ENCODE measurements at places on chromosomes 6 and 20.

DNA sequence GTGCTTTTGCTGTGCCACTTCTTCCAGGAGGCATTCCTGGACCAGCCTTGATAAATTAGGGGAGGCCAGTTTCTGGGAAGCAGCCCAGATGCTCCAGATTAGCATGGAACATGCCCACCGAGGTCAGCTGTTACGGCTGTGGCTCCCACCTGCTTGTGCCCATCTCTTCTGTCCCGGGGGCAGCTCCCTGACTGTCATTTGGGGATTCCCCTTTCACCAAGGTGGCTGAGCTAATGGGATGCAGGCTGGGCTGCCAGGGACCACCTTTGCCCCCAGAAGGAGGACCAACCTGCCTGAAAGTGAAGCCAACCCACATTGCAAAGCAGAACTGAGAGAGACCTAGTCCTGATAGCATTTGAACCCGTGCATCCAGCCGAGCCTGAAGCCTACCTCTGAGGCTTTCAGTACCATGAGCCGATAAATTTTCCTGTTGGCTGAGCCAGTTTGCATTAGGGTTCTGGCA is 85.3 kb downstream of the PTPN1 start:
- no peak for DNase-seq

- no peak for DNase-seq
Measured at GRCh38 chr6:147298461-147298860, 94.2 kb downstream of the STXBP5 start.

DNA sequence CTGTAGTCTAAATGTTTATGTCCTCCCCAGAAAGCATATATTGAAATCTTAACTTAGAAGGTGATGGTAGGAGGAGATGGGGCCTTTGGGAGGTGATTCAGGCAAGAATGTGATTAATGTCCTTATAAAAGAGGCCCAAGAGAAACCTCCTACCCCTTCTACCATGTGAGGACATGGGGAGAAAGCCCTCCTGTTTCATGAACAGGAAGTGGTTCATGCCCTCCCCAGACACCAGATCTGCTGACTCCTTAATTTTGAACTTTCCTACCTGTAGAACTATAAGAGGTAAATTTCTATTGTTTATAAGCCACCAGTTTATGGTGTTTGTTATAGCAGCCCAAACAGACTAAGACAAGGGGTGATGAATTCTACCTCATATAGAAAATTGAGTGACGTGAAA is 8.7 kb upstream of the ECT2L start:
- no peak for DNase-seq

DNA sequence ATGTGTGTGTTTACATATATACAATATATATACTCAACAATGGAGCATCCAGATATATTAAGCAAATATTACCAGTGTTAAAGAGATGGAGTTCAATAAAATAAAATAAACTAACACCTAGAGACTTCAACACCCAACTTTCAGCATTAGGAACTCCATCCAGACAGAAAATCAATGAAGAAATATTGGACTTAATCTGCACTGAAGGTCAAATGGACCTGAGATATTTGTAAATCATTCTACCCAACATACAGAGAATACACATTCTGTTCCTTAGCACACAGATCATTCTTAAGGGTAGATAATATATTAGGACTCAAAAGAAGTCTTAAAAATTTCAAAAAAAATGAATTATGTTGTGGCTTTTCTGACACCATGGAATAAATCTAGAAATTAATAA is 832.3 kb upstream of the ADGRB3 start:
- no peak for DNase-seq

GRCh38 chr6:144471986-144472385 is 186.9 kb downstream of the UTRN start:
- no peak for DNase-seq

- no peak for DNase-seq
Measured at GRCh38 chr6:141488488-141488887, 644.2 kb upstream of the GJE1 start.

DNA sequence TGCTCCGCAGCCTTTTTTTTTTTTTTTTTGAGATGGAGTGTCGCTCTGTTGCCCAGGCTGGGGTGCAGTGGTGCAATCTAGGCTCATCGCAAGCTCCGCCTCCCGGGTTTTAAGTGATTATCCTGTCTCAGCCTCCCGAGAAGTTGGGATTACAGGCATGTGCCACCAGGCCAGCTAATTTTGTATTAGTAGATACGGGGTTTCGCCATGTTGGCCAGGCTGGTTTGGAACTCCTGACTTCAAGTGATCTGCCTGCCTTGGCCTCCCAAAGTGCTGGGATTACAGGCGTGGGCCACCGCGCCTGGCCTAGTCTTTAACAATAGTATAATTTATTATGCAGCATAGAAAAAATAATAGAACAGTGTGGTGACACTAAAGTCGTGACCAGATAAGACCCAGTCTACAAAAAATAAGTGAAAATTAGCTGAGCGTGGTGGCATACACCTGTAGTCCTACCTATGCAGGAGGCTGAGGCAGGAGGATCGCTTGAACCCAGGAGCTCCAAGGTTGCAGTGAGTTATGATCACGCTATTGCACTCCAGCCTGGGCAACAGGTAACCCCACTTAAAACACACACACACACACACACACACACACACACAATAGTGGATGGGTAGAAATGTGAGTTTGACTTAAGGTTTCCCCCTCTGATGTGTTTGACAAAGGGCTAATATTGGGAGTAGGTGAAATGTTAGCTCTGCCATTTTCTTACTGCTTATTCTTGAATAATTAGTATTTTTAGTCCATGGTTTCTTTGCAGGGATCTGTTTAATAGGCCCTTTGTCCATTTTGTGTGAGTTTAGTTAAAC is 6.5 kb downstream of the PIM1 start:
- no peak for DNase-seq

DNA sequence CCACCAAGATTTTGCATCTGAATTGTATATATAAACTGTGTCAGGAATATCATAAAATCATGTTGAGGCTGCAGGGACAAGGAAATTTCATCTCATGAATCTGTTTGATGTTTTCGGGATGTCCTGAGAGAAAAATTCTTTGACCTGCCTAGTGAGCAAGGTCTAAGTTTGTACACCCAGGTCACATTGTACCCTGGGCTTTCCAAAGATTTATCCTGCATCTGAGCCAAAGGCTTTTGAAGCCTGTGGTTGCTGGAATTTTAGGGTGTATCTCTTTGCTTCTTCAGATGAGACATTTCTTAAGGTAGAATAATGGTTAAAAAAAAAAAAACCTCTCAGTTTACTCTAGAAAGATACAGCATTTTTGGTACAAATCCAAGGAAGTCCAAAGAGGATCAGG is 63.3 kb downstream of the FOXO3 start:
- no peak for DNase-seq

DNA sequence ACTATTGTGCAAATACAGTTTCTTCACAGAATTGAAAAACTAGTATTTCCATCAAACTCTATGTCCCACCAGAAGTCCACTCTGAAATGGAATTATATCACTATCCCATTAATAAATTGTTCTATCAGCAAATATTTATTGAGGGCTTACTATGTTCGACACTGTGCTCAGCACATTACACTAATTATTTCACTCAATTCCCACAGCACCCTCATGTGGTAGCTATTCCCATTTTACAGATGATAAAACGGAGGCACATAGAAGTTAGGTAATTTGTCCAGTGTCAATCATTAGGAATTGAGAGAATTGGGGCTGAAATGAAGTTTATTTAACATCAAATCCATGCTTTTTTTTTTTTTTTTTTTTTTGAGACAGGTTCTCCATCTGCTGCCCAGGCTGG is 52.5 kb downstream of the MKKS start:
- no peak for DNase-seq

GRCh38 chr20:59165891-59166709 is 2.5 kb downstream of the ZNF831 start:
- DNase-seq, result no peak

DNA sequence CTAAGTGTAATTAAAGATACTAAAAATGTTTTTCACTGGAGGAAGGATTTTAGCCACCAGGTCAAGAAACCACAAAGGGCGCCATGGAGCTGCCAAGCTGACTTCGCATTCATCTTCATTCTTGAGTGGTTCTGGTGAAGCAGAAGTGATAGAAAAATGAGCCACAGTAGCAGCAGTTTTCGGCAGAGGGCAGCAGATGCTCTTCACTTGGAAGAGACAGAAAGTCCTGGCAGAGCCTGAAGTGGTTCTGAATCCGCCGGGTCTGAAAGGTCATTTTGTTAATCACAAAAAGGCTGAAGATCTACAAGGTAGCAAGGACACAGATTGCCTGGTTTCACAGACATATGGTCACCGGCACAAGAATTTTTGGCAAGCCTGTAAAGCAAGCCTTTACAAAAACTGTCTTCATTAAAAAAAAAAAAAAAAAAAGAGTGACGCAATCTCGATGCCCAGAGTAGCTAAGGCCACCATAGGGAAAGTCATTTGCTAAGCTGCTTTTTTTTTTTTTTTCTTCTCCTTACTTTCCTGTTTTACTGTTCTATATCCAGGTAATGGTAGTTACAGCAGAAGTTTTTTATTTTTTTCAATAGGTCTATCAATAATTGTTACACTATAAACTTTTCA is 345.1 kb upstream of the AGPAT4 start:
- no peak for DNase-seq

- no peak for DNase-seq
Measured at GRCh38 chr6:98324446-98324845, 509.9 kb upstream of the POU3F2 start.

GRCh38 chr20:825710-826421 is 7.6 kb upstream of the FAM110A start:
- DNase-seq, result no peak

DNA sequence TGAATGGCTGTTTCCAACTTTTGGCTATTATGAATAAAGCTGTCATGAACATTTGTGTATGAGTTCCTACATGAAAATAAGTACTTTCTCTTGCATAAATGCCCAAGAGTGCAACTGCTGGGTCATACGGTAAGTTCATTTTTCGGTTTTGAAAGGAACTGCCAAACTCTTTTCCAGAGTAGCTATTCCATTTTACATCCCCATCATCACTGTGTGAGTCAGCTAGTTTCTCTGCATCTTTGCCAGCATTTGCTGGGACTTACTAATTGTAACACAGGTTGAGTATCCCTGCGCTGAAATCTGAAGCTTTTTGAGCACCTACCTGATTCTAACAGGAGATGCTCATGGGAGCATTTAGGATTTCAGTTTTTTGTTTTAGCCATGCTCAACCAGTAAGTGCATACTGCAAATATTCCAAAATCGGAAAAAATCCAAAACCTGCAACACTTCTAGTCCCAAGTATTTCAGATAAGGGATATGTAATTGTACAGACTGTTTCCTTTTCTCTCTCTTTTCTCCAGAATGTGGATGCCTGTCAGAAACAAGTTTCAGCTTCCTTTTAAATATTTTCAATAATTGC is 118.4 kb downstream of the DTNBP1 start:
- DNase-seq, result no peak

GRCh38 chr6:15327271-15327670 is 81.4 kb downstream of the JARID2 start:
- DNase-seq, result no peak

- no peak for DNase-seq
Measured at GRCh38 chr6:11069760-11070159, 23.9 kb upstream of the SMIM13 start.

GRCh38 chr6:155247618-155248007 is 16.2 kb upstream of the CLDN20 start:
- DNase-seq, result no peak

GRCh38 chr6:11143394-11144371 is 32.2 kb upstream of the ERVFRD-1 start:
- DNase-seq, result no peak

GRCh38 chr6:72650081-72650745 is 28.3 kb downstream of the KCNQ5 start:
- DNase-seq, result no peak

DNA sequence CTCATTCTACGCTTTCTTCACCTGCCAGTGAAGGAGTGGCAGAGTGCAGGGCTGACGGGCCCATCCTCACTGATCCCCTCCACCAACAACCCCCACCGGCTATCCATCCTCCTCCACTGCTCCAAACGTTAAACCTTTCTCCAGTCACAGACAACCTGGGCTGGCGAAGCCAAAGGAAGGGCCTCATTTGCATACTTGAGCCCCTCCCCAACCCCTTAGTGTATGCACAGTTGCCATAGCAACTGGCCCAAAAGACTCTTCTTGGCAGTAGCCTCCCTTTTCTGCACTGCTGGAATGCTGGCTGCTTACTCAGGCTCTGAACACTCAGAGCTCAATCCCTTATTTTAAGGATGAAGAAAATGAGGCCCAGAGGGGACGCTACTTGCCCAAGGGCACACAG is 130.3 kb downstream of the GRM4 start:
- DNase-seq, result no peak

DNA sequence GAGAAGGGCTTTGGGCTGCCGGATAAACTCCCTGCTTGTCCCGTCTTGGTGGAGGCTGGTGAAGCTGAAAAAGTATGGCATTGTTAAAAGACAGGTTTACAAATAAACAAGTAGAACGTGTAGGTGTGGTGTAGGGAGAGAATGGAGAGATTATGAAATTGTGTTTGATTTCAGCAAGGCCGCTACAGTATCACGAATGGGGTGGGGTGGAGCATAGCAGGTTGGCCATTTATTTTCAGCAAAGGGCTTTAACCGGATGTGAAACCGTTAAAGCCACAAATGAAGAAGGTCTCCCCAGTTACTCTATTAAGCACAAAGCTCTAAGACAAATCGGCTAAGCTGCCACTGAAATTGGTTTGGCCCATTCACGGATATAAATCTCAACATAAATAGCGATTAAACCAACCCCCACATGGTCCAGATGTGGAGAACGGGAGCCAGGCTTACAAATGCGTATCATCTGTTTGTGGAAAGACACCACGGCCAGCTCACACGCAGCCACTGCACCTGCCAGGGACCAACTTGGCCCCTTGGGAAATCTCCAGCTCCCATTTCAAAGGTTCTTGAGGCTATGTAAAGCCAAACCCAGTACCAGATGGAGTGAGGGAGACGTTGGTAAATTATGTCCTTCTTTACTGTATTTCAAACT is 94.0 kb downstream of the ZMYND8 start:
- no peak for DNase-seq

GRCh38 chr6:84508981-84509380 is 255.4 kb downstream of the TBX18 start:
- no peak for DNase-seq

- no peak for DNase-seq
Measured at GRCh38 chr6:45577836-45578504, 200.2 kb upstream of the SUPT3H start.

GRCh38 chr6:47042275-47042791 is at the start of gene ADGRF1:
ADGRF1 (minus strand) TSS chr6:47042332; CDS start chr6:47029061, 13,271 bp downstream.
- no peak for DNase-seq
